ENCODE measurements at places on chromosomes 11 and 22.

DNA sequence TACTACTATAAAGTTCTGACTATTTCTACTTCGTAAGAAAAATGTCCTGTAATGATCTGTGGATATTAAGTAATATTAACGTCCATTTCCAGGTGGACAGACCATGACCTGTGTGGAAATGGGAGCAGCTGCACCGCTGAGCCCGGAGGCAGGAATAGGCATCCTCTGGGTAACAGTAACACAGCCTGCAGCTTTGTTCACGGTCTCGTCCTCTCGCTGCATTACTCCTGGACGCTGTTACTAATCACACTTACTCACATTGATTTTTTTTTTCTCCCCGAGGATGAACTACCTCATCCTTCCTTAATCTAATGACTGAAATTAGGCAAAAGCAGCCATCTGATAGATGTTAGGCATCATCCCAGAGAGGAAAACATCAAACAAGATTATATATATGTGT, 345.7 kb upstream of the NARS2 start:
- DNase-seq = no peak

GRCh38 chr11:69928975-69929374, 109.8 kb upstream of the FGF3 start:
- no peak for DNase-seq

GRCh38 chr11:12232160-12232559, 121.8 kb downstream of the MICAL2 start:
- DNase-seq = no peak

- no peak for DNase-seq
Observed at GRCh38 chr11:67375320-67376055, 2.1 kb upstream of the CLCF1 start.

DNA sequence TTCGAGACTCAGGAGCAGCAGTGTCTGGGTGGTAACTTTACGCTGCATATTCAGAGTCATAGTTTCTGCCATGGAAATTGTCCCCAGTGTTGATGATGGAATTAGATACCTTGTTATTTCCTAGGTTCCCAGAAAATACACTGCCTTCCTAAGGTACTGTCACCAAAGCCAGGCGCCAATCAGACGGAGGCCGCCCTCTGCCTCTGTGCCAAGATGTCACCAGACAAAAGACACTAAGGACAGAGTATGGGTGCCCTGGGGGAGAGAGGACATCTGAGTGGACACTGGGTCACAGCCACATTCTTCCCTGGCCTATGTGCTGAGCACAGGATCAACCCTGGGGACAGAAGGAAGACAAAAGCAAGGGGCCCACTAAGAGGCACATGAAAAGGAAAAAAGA, 11.2 kb downstream of the PLA2G6 start:
- no peak for DNase-seq

DNA sequence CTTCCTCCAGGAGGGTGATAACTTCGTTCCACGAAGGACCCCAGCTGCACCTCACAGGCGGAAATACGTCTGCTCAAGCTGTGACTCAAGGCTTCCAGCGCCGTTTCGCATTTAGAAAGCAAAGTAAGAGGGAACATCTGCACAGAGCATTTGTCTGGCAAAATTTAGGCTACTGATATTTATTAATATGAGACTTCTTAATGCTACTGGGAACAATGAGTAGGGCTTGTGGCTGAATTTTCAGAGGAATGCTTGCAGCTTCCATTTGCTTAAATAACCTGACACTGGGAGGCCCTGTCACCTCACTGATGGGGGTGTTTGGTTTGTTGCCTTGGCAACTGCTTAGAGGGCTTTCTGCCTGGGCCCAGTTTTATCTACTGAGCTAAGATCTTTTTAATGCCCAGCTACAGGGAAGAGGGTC, 14.7 kb upstream of the ST14 start:
- DNase-seq = no peak

DNA sequence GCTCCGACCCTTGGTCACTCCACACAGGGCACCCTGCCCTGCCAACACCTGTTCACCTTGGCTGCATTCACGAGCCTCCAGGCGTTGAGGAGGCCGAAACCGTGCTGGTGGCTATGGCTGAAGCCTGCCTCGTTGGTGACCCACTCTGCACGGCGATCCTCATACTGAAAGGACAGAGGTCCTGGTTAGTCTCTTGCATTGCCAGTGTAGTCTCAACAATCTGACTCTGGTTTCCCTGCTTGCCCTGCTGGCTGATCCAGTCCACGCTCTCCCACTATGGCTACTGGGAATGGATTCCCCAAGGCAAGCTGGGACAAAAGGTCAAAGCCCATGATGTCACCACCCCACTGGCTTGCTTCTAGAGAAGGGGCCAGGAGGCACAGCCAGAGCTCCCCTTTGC, 12.9 kb downstream of the PCSK7 start:
- no peak for DNase-seq

DNA sequence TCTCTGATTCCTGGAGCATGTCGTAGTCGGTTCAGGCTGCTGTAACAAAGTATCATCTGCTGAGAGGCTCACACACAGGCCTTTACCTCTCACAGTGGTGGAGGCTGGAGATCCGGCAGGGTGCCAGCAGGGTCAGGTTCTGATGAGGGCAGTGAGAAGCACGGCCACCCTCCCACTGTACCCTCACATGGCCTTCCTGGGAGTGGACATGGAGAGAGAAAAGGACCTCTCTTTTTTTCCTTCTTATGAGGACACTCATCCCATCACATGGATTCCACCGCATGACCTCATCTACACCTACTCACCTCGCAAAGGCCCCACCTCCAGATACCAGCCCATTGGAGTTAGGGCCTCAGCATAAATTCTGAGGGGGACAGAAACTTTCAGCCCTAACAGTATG, 99.5 kb downstream of the BCR start:
- DNase-seq = no peak

DNA sequence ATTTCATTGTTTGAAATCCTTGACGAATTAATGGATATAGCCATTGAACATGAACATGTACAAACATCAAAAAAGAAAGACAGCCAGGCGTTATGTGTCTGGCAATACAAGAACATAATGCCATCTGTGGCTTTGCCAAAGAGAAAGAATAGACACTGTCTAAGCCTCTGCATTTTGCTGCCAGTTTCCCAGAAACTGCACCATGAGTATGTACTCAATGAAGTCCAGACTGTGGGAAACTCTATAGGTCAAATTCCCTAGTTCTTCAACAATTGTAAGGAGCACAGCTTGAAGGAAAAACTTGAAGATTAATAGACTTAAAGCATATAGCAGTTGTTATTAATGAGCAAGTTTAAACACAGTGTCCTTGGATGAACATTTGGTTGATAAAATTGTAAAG, 71.3 kb downstream of the BBOX1 start:
- DNase-seq = no peak

DNA sequence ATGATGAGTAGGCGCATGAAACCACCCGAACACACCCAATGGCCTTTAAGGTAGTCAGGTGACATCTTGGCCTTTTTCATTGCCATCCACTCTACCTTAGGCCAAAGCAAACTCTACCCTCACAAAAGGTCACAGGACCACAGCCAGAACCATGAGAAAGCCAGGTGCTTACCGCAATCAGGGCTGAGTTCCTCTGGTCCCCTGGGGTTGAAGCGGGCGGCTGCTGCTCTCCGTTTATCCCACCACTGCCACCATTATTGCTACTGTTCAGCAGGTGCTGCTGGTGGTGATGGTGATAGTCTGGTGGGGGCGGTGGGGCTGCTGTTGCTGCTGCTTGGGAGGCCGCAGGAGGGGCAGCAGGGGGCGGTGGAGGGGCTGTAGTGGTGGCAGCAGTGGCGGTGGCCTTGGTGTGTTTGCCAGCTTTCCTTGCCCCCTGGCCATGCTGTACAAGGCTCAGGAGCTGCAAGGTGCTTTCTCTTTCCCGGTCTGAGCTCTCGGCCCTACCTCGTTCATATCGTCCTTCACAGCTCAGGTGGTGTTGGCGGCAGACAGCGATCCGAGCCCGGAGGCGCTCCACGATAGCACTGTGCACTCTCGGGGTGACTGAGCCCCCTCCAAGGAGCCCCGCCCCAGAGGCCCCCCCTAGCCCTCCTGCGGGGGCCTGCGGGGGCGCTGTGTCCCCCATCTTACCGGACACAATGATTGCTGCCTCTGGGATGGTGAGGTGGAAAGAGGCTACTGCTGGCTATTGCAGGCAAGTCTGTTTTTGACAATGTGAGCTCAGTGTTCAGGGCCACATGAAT, 1.6 kb downstream of the MAML2 start:
- no peak for DNase-seq

GRCh38 chr11:9858822-9859221, 194.9 kb downstream of the SWAP70 start:
- no peak for DNase-seq

DNA sequence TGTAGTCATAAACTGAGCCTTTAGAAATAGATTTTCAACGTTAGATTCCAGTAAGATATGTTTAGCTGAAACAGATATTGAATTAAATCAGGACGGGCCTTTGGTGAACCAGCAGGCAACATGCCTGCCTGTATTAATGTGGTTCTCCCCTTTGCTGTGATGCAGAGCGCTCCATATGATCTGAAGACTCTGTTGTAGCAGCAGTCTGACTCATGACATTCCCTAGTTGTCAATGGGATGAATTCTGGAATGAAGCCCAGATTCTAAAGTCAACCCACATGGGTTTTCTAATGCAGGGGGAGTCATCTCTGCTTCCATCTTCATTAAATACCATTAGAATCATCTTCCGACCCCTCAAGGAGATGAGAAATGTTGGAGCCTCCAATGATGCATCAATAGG, 864.5 kb downstream of the NTM start:
- DNase-seq = peak; percentile 76

GRCh38 chr11:13268791-13269190, 8.8 kb upstream of the BMAL1 start:
- DNase-seq = no peak

DNA sequence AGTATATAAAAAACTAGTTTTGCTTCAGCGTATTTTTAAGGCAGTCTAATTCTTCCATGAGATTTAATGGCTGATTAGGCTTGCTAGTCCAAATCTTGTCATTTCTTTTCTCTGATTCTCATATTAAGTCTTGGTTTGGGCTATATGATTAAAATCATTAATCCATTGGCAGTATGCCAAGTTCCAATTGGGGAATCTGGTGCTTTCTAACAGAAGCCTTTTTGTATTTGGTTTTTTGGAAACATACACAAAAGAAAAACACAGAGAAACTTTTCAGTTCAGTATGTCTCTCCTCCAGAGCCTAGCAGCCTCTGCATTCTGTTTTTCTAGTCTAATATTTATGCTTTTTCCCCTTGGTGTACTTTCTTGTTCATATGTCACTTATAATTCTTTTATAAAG, 37.9 kb downstream of the SWAP70 start:
- DNase-seq = no peak

DNA sequence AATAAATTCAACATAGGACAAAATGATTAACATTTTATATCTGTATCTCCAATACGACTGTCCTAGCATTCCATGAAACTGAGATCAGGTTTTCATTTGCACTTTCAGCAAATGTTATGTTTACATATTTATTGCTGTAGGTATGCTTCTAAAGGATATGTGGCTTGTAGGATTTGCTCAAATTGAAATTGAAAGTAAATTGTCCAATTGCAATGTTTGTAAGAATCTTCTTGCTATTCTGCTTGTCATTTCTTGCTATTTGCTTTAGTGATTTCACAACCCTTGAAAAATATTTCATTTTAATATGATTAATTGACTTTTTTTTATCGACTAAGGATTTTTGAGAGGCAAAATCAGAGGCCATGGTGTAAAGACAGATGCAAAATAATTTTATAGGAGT, 904.2 kb upstream of the RAG2 start:
- DNase-seq = no peak

DNA sequence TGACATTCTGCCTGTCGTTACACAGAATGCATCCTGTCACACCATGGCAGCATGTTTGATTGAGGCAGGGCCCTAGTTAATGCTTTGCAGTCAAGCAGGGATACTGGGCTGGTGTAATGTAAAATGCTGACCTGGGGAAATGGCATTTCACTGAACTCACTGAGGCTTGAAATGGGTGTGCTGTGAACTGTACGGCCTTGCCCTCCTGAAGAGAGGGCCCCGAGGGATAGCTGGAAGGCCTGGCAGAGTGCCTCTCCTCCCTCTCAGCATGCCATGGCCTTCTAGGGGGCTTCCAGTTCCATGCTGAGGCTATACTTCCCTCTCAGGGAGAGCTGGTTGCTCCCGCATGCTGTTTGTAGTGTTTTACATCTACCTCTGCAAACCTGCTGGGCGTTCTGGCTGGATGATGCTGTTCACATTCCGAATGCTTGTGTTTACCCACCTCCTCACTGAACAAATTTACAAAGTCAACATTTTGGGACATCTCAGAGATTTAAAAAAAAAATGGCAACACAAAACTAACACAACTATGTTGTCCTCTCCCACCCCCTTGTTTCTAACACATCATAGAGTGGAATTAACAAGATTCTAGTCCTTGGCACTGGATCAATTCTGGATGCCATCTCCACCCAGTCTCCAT, 416.7 kb upstream of the CADM1 start:
- DNase-seq = no peak

- DNase-seq = no peak
Observed at GRCh38 chr11:9362393-9362863, 22.0 kb upstream of the IPO7 start.

GRCh38 chr22:31503211-31503964, 7.1 kb downstream of the SFI1 start:
- no peak for DNase-seq

GRCh38 chr11:91966368-91966767, 258.2 kb upstream of the FAT3 start:
- DNase-seq = no peak

- no peak for DNase-seq
Observed at GRCh38 chr11:93603225-93604007, 58.1 kb upstream of the CEP295 start.

- no peak for DNase-seq
Observed at GRCh38 chr11:103279821-103280220, 170.6 kb downstream of the DYNC2H1 start.

GRCh38 chr11:104957280-104957679, 11.1 kb downstream of the CASP4 start:
- DNase-seq = no peak

- DNase-seq = no peak
Observed at GRCh38 chr22:25564979-25565677, 653 bp downstream of the GRK3 start.

GRCh38 chr11:62622476-62623089, 797 bp upstream of the B3GAT3 start:
- DNase-seq = no peak

GRCh38 chr11:127521413-127521812, 520.8 kb upstream of the KIRREL3 start:
- peak; percentile 44 for DNase-seq

GRCh38 chr22:48068323-48068885, 1306.0 kb downstream of the TBC1D22A start:
- no peak for DNase-seq

GRCh38 chr11:2306452-2306823, 4.6 kb downstream of the TSPAN32 start:
- DNase-seq = no peak

DNA sequence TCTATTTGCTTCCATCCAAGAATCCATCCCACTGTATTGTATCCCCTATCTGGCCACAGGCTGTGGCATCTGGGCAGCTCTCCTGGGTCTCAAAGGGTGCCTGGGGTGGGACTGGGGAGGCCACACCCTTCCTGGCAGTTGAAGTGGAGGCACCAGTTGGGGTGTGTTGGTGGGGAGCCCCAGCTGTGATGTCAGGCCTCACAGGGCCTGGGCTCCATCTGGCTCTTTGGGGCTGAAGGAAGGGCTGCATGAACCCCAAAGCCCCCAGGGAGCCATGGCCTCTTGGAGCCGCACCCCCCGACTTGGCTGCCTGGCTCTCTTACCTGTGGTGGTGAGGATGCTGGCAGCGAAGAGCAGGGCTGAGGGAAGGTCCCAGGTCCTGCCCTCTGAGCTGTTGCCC, 469 bp downstream of the KCNK7 start:
- DNase-seq = no peak
